ENCODE measurements at places on chromosomes 12 and 14. TPM values are rescaled to one million over a fixed set of nuclear protein-coding genes. Genes with fewer than 3 reads are reported as not detected.

The KRT8 gene
- total RNA-seq = 233 TPM

The FOXA1 gene
- not detected for total RNA-seq

The DLST gene
- 133 TPM for total RNA-seq

The SLC38A2 gene
- 202 TPM for total RNA-seq

The GABARAPL1 gene
- total RNA-seq = 280 TPM

The CPNE6 gene
- total RNA-seq = not detected

The NDUFA12 gene
- 369 TPM for total RNA-seq

The RAD52 gene
- total RNA-seq = 6.4 TPM

The RBP5 gene
- 0.97 TPM for total RNA-seq

GRCh38 chr14:104878582-104878981, 13.5 kb downstream of the CEP170B start:
- DNase-seq = peak; percentile 16

DNA sequence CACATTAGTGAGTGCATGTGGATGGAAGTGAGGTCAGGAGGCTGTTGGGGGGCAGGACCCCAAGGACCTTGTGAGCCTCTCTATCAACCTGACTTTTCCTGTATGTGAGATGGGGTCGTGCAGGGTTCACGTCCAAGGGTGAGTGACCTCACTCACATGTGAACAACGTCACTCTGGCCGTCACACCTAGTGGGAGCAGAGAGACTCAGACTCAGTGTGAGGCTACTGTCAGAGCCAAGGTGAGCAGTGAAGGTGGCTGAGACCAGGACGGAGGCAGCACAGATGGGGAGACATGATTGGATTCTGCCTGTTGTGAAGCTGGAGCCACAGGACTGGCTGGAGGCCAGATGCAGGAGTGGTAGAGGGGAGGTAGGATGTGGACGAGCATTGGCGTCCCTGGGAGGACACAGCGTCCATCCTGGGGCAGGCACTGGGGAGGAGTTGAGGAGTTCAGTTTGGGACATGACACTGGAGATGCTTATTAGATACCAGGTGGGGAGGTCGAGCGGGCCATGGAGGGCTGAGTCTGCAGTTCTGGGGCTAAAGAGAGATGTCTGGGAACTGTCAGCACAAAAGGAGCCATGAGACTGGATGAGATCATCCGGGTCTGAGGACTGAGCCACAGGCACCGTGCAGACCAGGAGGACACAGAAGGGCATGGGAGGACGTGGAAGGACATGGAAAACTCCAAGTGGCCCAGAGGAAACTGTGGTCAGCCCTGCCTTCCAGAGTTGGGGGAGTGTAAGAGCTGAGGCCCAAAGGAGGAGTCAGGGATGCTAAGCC, 92.8 kb downstream of the LGMN start:
- DNase-seq = no peak

- DNase-seq = no peak
Measured at GRCh38 chr12:108204117-108204987, 75.3 kb downstream of the WSCD2 start.

- DNase-seq = no peak
Measured at GRCh38 chr12:31517994-31518393, 72.9 kb downstream of the DENND5B start.

GRCh38 chr14:71613168-71613567, 319.1 kb upstream of the RGS6 start:
- DNase-seq = no peak

GRCh38 chr12:24172031-24172772, 222.7 kb upstream of the SOX5 start:
- DNase-seq = no peak

DNA sequence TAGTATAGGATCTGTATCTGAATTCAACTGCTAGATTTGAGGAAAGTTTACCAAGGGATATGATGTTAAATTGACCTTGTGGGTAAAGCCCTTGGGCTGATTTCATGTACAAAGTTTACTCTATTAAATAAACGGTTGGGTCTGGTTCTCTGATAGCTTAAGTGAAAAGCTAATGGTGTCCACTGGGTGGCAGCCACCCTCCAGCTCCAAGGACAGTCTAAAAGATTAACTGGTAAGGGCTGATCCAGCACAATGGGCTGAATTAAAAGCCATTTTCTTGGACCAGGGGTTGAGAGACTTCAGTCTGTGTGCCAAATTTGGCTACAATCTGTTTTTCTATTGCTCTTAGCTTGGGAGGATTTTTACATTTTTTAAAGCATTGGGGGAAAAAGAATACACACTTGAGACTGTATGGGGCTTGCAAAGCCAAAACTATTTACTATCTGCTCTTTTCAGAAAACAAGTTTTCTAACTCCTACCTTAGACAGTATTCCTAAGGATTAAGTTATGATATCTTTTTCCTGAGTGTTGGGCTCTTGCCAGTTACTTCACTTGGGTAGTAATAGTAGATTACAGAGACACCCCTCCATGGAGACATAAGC, 116.5 kb downstream of the GPHN start:
- peak; percentile 41 for DNase-seq

GRCh38 chr14:49549881-49550280, 36.3 kb downstream of the RPS29 start:
- no peak for DNase-seq

DNA sequence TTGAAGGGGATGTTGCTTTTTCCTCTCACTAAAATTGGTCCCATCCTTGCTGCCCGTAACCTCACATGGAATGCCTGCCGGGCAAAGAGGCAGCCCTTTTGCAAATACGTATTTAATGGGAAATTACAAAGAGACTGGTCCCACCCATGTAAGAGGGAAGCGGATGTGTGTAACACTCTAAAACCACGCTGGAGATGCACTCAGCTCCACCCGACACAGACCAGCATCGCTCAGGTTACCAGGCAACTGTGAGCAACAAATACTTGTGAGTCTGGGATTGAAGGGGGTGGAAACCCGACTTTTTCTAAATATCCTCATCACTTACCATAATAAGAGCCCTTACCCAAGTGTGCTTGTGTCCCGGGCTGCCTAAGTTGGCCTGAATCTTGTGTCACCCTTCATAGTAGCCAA, 47.7 kb downstream of the ELK3 start:
- peak; percentile 75 for DNase-seq

GRCh38 chr12:53676656-53677015, 753 bp upstream of the ATP5MC2 start:
- DNase-seq = peak; percentile 48

DNA sequence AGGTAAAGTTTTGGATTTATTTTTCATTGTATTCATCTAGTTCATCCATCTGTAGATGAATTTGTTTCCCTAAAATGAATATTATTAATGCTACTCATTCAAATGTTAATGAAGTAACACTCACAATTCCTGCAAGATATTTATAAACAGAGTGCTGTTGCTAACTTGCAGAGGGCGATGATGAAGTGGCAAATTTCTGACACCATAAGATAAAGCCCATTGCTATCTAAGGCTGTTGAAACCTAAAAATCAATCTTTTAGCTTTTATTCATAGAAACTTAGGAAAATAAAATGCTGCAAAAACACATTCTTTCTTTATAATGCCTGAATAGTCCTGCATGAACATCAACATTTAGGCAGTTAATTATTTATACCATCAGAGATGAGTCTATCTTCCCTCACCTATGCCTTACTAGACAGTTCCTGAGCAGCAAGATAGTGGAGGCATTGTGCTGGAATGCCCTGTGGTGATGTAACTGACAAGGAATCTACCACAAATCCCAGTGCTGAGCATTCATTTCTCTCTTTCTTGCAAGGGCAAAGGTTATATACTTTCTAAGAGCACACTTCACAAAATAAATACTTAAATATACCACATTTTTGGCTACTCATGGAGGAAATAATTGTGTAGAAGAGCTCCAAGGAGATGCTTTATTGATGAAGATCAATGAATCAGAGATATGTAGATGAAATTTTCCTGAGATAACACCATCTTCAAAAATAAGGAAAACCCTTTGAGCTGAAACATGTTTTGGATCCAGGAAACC, 57.6 kb downstream of the LMNTD1 start:
- no peak for DNase-seq

DNA sequence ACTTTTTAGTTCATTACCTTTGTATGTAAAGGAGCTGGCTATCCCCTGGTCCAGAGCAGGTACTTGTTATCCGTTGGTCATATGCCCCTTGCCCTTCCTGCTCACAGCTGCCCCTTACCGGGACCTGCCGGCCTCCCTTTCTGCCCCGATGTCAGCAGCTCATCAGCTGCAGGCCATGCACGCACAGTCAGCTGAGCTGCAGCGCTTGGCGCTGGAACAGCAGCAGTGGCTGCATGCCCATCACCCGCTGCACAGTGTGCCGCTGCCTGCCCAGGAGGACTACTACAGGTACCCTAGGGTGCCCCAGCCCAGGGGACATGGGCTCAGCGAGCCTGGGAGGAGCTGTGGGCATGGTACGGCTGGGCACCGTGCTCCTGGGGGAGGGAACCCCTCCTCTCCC, 2.3 kb upstream of the RNU7-1 start:
- no peak for DNase-seq

GRCh38 chr14:95424529-95424928, 91.9 kb downstream of the SYNE3 start:
- peak; percentile 47 for DNase-seq
